ENCODE measurements at places on chromosomes 6 and 20. TPM values are rescaled to one million over a fixed set of nuclear protein-coding genes. Genes with fewer than 3 reads are reported as not detected.

DNA sequence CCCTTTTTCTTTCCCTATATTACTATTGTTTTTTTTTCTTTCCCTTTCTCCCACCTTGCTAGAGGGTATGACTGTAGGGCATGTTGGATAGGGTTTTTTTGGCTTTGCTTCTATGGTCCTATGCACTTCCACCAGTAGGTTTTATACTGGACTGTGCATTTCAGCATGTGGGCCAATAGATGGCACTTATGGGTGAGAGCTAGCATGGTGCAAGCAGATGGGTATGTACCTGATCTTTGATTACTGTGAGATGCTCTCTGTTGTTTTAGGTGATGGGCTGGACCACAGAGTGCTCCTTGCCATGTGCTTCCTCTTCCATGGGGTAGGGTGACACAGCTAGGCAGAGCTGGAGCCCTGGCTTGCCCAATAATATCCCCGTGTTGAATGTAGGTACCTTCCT is 128.5 kb upstream of the CHD6 start:
- no peak for DNase-seq

GRCh38 chr20:62849431-62849830 is 12.2 kb downstream of the TCFL5 start:
- DNase-seq, result no peak

- no peak for DNase-seq
Observed at GRCh38 chr6:17741507-17741906, 34.8 kb upstream of the NUP153 start.

- no peak for DNase-seq
Observed at GRCh38 chr6:118456982-118457381, 91.1 kb upstream of the PLN start.

DNA sequence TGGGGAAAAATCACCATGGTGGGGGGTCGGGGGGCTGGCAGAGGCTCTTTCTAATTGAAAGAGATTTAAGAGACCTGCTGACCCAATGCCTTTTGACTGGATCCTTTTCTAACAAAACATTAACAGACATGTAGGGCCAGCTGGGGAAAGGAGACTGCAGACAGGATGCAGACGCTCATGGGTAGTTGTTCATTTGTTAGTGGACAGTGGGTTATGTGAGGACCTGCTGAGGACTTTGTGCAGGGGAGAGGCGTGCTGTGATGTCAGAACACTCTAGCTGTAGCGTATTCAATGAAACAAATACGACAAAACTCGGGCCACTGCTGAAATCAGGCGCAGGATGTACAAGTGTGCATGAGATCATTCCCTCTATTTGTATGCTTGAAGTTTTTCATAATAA is 1.2 kb downstream of the IP6K3 start:
- DNase-seq, result no peak

DNA sequence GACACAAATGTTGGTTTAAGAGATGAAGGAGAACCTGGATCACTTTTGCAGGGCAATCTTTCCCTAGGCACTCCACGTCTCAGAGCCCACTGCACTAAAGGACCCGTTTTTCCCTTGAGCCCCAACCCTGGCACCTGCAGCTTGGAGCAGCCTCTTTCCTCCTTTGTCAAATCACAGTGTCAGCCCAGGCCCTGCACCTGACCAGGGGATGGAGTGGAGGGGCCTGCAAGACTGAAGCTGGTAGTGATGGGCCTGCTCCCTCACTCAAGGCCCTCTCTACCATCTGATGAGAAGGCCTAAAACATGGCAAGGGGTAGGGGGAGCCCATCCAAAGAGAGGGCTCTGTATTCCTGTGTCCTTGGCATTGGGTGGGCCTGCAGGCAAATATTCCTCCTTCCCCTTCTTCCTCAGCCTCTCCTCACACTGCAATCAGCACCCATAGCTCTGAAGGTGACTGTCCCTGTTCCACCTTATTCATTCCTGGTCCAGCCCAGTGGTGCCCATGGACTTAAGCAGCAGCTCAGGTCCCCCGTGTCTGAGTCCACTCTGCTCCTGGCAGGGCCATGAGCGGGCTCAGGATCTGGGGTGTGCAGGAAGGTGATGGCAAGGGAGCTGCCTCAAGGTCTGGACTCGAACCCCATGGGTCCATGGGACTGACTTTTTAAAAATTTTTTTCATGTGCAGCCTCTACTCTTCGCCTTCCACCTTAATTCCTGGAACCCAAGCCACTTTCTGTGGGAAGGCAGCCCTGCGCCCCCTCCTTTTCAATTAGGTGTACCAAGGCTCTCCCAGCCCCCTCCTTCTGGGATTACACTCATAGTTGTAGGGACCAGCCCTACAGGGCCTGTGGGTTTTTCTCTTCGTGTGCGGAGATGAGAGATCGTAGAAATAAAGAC is 6.7 kb downstream of the RAET1G start:
- DNase-seq, result no peak

DNA sequence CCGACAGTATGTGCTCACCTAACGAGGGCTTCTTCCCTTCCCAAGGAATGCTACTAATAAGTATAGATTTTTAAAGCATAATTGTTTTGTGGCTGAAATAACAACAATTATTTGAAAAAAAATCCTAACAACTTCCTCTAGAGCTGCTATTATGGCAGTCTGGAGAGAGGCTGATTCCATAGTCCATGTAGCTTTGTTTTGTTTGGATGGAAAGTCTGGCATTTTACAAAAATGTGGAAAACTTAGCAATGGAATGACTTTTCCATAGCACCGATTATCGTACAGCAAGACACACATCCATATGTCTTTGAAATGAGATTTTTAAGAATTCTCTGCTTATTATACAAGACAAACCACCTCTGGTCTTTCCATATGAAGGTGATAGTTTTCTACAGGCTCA is 252.4 kb upstream of the TAB2 start:
- no peak for DNase-seq

- DNase-seq, result no peak
Observed at GRCh38 chr6:81865712-81866111, 113.2 kb upstream of the TENT5A start.

The LAMA2 gene
- polyA plus RNA-seq, result 1.4 TPM

The SLC12A5 gene
- polyA plus RNA-seq, result not detected
